ENCODE measurements at places on chromosomes 7 and 10. TPM values are rescaled to one million over a fixed set of nuclear protein-coding genes. Genes with fewer than 3 reads are reported as not detected.

- DNase-seq, result no peak
Observed at GRCh38 chr7:134747326-134747725, 32.1 kb upstream of the CALD1 start.

GRCh38 chr10:14032406-14032998 lies 298.2 kb downstream of the FRMD4A start:
- no peak for DNase-seq

GRCh38 chr10:58743466-58744115 lies 230.9 kb downstream of the BICC1 start:
- DNase-seq, result no peak

The CYP2C19 gene
- total RNA-seq, result not detected

The ZNF467 gene
- not detected for total RNA-seq
